T-helper 17 cell (primary cell): ENCODE measurements at places on chromosomes 4 and X. TPM values are rescaled to one million over a fixed set of nuclear protein-coding genes. Genes with fewer than 3 reads are reported as not detected.

- DNase-seq, result no peak
These were observed 138.7 kb upstream of the RAPGEF2 start for GRCh38 chr4:158964114-158964727.

GRCh38 chr4:54064317-54065111 lies at the start of gene CHIC2:
TSS of gene CHIC2 (minus strand) at chr4:54064605. CDS start at chr4:54064300, 305 bp downstream.
- DNase-seq, result peak; percentile 96

DNA sequence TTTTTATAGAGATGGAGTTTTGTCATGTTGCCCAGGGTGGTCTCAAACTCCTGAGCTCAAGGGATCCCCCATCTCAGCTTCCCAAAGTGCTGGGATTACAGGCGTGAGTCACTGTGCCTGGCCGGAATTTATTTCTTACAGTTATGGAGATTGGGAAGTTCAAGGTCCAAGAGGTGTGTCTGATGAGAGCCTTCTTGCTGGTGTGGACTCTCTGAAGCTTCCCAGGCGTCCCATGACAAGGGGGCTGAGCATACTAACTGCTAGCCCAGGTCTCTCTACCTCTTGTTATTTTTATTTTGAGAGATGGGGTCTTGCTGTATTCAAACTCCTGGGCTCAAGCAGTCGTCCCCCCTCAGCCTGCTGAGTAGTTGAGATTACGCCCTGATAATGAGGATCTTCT lies 2.9 kb upstream of the NSD2 start:
- DNase-seq, result no peak

DNA sequence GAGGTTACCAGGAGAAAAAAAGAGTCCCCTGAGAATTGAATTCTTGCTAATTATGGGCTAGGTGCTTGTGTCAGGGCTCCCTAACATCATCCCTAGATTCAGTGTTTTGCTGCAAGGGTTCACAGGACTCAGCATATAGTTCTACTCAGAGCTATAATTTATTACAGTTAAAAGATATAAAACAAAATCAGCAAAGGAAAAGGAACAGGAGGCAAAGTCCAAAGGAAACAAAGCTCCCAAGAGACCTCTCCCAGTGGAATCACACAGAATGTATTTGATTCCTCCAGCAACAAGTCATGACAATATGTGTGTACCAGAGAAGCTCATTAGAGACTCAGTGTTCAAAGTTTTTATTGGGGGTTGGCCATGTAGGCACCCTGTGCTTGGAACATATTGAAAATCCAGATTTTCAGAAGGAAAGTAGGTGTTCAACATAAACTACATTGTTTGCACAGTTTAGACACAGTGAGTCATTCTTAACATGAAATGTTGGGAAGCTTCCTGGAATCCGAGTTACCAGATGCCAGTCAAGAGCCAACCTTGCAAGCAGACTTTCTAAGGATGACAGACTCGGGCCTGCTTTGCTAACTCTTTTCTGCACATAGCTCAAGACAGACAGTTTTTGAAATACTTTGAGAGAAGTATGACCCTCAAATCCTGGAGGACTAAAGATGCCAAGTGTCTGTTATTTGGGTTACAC lies 311.3 kb upstream of the EMCN start:
- DNase-seq, result no peak

DNA sequence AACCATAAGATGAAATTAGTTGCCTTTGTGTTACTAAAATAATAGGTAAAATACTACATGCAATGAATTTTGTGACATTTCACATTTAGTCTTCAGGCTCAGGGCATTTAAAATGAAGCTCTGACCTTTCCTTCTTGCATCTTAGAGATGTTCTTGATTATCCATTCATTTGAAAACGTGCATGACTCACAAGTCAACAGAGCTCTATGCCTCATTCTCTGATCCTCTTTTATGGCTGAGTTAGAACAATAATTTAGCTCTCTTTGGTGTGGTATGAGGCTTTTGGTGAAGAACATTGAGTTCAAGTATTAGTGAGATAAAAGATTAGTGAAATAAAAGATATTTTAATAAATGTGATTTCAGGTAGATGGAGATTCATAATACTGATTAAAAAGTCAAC lies 66.5 kb downstream of the TIGD2 start:
- no peak for DNase-seq

DNA sequence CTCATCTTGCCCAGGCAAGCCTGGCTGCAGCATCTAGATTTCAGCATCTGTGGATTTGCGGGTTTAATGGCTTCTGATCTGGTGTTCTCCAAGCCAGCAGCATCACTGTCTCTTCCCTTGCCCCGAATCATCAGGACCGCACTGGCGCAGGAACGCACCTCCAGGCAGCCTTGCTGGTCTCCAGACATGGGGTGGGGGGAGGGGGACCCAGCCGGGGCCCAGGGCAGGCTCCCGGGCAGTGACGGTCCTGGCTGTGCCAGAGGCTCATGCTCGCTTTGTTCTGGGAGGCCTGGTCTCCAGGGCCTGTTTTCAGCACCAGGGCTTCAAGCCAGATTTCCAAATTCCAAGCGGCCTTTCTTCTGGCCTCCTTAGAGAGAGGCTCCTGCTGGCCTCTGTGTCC lies 4.9 kb downstream of the CFAP99 start:
- no peak for DNase-seq

DNA sequence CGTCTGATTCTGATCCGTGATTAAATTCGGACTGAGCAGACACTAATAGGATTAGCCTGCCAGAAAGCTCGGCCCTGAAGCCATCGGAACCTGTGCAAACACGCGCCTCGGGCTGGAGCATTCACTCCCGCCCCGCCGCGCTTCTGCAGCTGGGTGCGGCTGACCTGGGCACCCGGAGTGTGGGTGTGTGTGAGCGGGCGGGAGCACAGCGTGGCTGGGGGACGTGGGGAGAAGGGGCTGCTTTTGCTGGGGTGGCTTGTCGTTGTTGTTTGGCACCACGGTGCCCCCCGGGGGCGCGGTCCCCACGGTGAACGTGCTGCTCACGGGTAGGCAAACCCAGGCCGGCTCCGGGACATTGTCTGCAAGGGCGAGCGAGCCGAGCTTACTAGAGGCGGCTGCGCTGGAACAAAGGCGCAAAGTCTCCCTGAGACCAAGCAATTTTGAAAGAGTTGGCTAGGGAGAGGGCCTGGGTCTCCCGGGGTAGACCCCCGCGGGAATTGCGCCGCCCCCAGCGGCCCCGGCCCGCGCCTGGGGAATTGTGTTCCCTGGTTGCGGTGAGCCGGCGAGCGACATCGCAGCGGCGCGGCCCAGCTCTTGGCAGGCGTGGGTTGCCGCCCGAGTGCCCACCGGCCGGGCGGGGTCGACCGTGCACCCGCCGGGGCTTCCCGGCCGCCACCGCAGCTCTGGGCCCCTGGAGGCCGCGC lies 1.4 kb downstream of the MAMLD1 start:
- no peak for DNase-seq

GRCh38 chr4:102141842-102142241 lies 203.4 kb downstream of the SLC39A8 start:
- no peak for DNase-seq

DNA sequence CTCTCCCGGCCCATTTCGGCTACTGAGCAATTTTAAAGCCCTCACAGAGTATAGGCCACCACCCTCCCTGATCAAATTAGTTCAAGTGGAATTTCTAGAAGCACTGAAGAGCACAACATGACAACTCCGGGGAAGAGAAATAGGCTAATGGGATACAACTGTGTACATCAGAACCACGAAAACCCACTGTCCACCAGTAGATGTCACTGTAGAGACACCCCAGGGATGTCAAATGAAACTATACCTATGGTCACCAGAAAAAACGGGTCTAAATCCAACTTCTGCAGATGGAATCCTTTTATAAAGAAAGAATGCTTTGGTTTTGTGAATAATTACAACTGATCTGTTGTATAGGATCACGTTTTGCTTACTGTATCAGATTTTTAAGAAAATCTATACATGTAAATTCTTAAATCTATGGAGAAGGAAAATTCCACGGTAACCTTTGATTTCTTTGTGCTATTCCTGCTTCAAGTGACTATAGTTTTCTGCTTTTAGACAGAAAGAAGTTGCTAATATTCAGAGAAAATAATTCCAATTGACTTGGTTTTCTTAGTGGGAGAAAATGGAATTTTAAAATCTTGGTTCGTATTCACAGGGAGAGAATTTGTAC lies 29.5 kb upstream of the MAP3K15 start:
- DNase-seq, result no peak

DNA sequence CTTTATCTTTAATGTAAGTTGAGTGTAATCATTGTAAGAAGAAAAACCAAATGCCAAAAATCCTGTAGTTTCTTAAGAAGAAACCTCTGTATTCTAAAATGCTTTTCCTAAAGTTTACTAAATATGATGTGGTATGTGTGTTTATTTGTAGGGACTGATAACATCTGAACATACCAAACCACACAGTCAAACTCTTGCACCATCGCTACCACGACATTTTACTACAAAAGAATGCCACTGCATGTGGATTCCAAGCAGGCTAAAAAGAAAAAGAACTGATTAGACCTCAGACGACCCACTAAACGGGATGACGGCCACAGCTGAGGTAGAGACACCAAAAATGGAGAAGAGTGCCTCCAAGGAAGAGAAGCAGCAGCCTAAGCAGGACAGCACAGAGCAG lies 46.1 kb downstream of the LAS1L start:
- DNase-seq, result no peak

DNA sequence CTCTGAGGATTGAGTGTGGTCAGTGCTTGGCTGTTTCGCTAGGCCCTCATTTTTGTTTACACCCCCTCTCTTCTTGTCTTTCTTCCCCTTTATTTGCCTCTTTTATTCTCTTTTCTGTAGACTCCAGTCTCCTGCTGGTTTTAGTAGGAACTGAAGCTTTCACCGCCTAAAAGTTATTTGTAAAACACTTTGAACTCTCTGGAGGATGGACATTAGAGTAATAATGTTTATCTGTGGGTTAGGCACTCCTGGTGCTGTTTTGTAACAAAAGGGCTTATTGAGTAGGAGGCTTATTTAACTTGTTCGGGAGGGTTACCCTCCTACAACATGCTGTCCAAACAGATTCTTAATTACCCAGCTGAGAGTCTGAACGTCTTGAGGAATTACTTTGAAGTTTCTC lies 1.6 kb upstream of the ARHGAP10 start:
- no peak for DNase-seq

DNA sequence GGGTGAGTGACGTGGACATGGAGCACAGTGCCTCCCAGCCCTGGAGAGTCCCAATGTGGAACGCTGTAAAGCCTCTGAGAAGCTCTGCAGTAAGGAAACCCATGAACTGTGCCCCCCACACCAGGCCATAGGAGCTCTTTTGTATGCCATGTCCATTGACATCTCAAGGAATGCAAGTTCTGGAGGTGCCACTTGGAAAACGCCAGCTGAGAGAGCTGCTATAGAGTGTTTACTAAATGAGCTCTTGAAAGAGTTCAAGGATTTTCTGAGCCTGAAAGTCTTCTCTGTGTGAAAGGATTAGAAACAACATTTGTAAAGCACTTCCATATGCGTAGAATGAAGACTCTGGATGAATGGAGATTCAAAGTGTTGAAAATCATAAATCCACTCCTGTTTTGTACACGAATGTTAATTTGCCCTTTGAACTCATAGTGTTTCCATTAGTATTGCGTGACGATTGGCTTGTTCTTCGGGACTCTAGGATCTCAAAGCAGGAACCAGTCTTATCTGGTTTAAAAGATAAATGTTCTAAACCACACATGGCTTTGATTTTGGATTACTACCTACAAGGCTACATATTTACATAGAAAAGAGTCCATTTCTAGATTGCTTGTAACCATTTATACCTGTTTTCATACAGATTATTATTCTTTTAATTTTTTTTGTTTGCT lies 41.8 kb upstream of the STOX2 start:
- DNase-seq, result no peak

DNA sequence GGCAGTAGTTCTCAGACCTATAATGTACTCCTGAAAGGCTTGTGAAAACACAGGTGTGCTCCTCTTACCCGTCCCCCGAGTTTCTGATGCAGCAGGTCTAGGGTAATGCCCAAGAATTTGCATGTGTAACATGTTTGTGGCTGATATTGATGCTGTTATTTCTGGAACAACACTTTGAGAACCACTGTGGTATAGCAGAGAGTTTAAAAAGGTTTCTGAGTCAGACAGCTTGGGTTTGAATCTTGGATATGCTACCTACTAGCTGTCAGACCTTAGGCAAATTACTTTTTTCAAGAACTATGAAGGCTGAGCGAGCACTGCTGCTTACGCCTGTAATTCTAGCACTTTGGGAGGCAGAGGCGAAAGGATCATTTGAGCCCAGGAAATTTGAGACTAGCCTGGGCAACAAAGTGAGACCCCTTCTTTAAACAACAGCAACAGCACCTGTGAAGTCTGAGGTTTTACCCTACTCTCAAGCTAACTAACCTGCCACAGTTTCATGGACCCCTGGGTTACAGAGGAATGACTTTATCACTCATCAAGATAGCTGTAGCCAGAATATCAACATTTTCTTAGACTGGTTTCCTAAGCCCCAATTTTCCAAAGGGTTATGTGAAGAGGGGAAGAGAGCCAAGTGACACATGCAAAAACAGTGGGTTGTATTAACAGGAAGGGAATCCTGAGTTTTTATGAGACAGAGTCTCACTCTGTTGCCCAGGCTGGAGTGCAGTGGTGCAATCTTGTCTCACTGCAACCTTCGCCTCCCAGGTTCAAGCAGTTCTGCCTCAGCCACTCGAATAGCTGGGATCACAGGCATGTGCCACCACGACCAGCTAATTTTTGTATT lies 5.1 kb downstream of the AFF1 start:
- DNase-seq, result no peak

- no peak for DNase-seq
These were observed 70.8 kb upstream of the HHIP start for GRCh38 chr4:144575181-144575580.

DNA sequence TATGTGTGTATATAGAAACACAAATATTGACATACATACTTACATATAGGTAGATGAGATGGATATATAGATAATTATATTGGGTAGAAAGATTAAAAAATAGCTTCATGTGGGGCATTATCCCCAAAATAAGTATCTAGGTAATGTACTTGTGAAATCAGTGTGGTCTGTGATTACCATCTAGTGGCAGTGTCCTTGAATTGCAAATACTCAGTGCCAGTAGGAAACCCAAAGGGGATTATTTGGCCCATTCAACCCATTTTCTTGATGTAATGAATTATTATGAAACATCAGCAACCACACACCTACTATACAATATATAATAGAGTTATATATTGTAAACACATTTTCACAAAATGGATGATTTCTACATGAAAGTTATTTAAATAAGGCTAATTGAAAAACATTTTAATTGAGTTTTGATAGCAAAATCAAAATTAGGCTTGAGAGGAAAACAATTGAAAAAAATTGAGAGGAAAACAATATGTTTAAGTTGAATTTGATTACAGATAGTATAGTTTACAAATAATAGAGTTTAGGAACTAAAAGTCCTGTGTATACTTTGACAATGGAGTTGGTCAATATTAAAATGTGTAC lies 389.4 kb downstream of the GALNTL6 start:
- DNase-seq, result no peak

The TMEM35A gene
- not detected for total RNA-seq

The SUPT20HL1 gene
- not detected for total RNA-seq

The TCEAL2 gene
- not detected for total RNA-seq

The AMBN gene
- total RNA-seq, result not detected

The TKTL2 gene
- total RNA-seq, result not detected

The AFM gene
- total RNA-seq, result not detected
